Stimulated activated CD4-positive, alpha-beta T cell treated with anti-CD3 and anti-CD28 coated beads, TNF-alpha, amount 100 ng/mL, for 24 hours (primary cell): ENCODE measurements at places on chromosomes 1 and 21.

- DNase-seq = no peak
Measured at GRCh38 chr1:110425612-110426152, 18.2 kb upstream of the LAMTOR5 start.

GRCh38 chr1:245434280-245434679 lies 279.5 kb downstream of the KIF26B start:
- no peak for DNase-seq

DNA sequence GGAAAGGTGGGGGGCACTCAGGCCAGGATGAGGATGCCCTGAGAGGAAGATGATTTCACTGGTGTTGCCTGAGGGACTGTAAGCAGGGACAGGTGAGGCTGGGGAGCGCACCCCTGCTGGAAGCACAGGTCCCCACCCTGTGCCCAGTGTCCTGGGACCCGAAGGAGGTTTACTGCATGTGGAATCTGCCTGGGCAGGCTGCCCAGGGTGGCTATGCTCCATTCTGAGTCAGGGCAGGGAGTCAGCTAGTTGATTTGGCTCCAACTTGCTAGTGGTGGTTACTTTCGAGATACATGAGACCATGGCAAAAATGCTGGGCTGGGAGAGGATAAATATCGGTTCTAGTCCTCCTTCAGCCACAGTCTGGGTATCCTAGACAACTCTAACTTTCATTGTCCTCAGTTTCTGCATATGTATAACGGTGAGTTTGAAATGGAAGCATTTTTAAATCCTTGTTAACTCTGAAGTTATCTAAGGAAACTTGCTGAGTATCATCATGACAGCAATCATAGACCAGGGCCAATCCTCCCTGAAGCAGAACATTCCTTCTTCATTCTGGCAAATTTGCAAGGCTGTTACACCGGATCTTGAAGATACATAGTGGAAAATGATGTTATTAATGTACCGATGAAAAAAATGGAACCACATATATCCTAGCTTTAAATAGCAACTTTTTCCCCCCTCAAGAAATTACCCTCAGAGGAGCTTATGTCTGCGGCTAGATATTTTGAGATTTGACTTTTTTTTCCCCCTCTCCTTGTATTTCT lies 7.7 kb downstream of the TLR5 start:
- DNase-seq = no peak

DNA sequence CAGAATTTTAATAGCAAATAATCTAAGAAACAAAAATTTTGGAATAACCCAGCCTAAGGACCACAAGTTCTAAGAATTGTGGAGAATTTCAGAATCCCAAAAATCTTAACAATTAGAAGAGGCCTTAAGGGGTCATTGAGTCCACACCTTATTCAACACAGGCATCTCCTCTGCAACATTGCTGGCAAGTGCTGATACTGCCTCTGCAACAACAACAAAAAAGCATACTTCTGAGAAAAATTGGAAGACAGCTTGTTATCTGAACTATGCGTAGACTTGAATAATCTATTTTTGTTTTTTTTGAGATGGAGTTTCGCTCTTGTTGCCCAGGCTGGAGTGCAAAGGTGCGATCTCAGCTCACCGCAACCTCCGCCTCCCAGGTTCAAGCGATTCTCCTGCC lies 24.0 kb upstream of the SLC2A1 start:
- DNase-seq = no peak

- DNase-seq = no peak
Measured at GRCh38 chr1:154871374-154871773, 1.3 kb upstream of the KCNN3 start.

DNA sequence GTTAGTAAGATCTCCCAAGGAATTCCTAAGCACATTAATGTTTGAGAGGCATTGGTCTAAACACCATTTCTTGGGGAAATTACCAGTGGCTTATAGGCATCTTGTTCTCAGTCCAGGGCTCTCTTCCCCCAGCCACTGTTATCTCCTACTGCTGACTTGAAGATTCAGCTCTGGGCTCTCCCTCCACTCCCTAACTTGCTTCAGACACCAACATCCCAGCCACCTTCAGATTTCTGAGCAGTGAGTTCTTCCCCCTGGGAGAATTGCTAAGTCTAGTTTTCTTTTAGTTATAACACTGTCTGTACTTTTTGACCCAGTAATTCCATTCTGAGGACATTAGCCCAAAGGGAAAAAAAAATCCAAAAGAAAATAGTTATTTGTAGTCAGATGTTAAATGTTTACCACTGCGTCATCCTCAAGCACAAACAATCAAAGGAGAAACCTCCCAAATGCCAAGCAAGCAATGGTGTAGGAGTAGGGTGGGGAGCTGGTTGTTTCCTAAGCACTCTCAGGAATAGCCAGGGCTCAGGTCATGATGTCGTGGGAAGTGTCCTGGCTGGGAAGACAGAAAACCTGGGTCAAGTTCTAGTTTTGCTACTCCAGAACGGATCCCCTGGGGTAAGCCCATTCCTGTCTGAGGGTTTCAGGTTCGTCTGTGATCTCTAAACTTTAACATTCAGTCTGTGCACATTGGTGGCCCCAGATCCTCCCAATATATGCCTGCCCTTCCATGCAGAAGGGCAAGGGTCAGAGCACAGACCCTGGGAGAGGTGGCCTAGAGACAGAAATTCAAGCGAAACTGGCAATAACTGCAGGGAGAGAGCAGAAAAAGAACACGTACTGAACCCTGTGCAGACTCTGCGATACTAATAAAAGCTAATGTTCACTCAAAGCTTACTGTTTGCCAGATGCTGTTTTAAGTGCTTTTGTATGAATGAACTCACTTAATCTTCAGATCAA lies 191.1 kb upstream of the FGGY start:
- no peak for DNase-seq

DNA sequence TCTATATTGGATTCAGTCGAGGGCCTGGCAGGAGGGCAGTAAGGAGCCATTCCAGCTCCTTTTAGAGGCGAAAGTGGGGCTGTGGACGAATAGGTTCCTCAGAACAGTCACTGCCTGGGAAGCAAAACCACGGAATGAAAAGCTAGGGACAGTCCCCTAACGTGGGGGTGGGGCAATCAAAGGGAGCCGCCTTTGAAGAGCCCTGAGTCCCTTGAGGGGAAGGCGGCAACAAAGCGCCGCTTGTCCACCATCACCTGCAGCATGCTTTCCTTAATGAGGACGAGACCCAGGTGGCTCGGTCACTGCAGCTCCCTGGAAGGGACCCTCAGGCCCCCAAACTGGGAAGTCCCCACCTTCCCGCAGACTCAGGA lies 184.7 kb downstream of the ETS2 start:
- no peak for DNase-seq

- no peak for DNase-seq
Measured at GRCh38 chr21:32351428-32351827, 41.4 kb downstream of the URB1 start.

DNA sequence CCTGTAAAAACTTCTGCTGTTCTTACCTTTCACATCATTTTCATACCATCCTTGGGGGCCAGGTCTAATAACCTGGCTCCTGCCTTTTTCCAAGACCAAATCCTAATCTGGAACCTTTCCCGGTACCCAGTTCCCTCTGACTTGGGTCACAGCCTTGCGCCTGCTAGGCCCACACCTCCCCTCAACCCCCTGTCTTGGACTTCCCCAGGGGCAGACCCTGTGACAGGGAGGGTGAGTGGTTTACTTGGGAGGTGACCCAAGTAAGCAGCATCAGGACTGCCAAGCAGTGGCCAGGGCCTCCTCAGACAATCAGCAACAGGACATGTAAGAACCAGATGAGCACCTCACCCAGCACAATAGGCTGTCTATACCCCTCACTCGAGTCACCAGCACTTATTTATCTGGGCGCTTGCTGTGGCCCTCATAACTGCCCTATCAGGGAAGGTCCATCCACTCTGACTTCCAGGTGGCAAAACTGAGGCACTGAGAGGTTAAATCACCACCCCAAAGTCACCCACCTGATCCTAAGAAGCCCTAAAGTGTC lies 124.7 kb downstream of the MATN1 start:
- no peak for DNase-seq

- DNase-seq = no peak
Measured at GRCh38 chr1:23040509-23040908, 21.2 kb downstream of the KDM1A start.

DNA sequence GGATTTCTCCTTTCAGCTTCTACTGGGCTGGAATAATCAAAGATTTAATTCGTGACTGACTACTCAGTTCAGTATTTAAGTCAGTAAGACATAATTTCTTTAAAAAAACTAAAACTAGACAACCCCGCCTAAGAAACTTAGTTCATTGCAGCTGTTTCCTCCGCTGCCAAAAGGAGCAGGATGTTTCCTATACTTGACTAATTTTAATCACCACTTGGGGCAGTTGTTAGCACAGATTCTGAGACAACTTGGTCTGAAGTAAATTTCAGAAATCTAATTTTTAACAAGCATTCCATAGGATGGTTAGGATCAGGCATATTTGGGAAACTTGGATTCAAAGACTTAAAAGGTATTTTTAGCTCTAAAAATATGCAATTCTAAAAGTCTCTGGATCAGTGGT lies 34.0 kb downstream of the EPRS1 start:
- DNase-seq = no peak

DNA sequence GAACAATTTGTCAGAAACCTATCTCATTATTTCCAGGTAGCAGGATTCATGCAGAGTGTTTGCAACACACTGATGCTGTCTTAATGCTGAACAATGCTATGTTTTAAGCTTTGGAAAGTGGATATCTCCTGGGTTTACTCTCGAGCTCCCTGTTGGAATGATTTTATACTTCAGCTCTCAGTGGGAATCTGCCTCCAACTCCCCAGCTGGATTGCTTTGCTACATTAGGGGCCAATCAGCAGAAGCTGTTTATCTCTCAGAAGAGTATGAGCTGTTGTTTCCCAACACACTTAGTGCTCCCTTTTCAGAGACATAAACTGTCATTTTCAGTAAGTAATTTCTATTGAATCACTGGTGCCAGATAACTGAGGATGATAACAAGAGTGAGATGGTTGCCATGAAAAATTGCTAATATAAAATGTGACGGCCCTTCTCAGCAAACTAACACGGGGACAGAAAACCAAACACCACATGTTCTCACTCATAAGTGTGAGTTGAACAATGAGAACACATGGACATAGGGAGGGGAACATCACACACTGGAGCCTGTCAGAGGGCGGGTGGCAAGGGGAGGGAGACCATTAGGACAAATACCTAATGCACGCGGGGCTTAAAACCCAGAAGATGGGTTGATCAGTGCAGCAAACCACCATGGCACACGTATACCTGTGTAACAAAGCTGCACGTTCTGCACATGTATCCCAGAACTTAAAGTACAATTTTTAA lies 265.9 kb upstream of the RUNX1 start:
- no peak for DNase-seq

DNA sequence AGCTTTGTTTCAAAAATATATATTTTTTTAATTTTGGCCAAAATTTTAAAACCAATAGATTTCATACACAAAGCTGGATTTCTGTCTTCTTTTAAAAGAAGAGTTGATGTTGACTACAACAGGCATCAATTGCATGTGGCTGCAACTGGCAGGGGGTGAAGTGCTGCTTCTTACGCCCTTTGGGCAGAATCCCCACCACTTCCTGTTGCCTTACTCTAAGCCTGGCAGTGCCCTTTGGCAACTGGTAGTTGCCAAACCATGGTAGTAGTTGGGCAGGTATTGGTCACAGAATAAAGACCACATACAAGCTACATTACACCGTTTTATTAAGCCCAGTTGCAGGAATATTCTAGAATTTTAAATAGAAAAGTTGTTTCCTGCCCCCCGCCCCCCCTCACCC lies 17.0 kb downstream of the LAMC2 start:
- no peak for DNase-seq

DNA sequence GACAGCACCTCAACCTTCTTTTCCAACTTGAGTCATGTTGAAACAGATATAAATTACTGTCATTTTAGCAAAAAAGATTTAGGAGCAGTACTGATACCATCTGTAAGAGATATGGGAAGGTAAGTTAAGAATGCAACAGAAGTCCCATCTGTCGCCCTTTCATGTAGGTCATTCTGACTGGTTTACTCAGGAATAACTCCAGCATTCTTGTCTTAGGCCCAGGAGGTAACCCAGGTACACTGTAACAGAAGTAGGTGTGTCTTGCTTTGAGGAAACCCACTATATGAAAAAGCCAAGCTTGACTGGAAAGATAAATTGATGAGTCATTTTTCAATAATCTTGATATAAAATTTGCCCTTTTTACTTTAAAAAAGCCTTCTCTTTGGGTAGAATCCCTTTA lies 35.4 kb downstream of the PGM1 start:
- DNase-seq = no peak
